ENCODE measurements at places on chromosomes 2 and 18.

DNA sequence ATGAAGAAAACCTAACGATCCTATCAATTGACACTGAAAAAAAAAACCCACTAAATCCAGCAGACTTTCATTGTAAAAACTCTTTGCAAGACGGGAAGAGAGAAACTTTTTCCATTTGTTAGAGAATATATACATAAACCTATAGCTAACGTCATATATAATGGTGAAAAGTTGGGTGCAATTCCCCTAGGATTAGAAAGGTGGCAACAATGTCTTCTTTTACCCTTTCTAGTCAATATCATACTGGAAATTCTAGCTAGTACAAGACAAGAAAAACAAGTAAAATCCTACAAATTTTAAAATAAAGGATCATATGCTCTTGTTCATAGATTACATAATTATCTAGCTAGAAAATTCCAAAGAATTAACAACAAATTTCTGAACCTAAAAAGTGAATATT, 1596.5 kb upstream of the LRRTM1 start:
- no peak overlapping the region for H3K4me3 ChIP-seq
- DNase-seq: no peak
- no peak overlapping the region for H3K27ac ChIP-seq

- H3K27ac ChIP-seq: no peak overlapping the region
- no peak overlapping the region for H3K4me3 ChIP-seq
- H3K36me3 ChIP-seq: no peaks in the 10 kb centered on the region
Observed at GRCh38 chr2:134293719-134294537, 40.1 kb downstream of the MGAT5 start.

DNA sequence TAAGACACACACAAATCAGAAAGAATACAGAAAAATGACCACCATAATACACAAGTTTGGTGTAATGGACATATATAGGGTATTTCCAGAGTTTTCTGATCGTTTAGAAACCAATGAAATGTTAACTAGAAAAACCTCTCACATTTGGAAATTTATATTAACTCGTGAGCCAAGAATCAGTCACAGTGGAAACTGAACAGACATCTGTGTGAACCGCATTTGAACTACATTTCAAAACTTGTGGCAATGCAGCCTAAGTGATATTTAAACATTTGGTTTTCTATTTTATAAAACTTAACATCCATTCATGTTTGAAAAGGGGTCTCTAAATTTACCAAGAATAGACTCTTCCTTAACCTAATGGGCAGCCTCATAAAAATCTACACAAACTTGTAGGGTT, 29.0 kb upstream of the KCNG2 start:
- no peak overlapping the region for H3K27ac ChIP-seq
- no peaks in the 10 kb centered on the region for H3K27me3 ChIP-seq
- no peaks in the 10 kb centered on the region for H3K4me1 ChIP-seq
- no peak overlapping the region for H3K4me3 ChIP-seq

- no peaks in the 10 kb centered on the region for H3K27me3 ChIP-seq
- DNase-seq: no peak
- H3K36me3 ChIP-seq: no peaks in the 10 kb centered on the region
- no peak overlapping the region for H3K4me3 ChIP-seq
Observed at GRCh38 chr2:112831946-112832840, 4.4 kb downstream of the IL1B start.

DNA sequence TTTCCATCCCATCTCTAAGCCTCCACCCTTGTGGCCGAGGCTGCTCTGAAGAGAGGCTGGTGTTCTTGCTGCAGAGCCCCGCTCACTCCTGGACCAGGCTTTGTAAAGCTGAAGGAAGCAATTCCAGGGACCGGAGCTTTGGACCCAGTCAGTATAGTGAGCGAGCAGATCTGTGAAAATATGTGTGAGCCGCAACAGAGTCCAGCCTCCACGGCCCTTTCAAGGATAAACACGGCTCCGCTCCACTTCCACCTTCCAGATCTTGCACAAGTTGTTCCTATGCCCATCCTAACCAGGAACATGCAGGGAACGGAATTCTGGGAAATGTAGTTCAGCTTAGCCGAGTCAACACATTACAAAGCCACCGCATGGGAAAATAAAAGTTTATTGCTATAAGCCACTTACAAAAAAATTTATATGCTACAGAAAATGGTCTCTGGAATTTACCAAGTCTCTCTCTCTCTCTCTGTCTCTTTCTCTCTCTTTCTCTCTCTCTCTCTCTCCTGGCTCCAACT, 151.7 kb upstream of the ZNF521 start:
- no peaks in the 10 kb centered on the region for H3K27me3 ChIP-seq
- H3K27ac ChIP-seq: no peak overlapping the region
- H3K4me1 ChIP-seq: no peaks in the 10 kb centered on the region
- H3K4me3 ChIP-seq: no peak overlapping the region
- H3K36me3 ChIP-seq: no peaks in the 10 kb centered on the region

- DNase-seq: no peak
- H3K36me3 ChIP-seq: no peaks in the 10 kb centered on the region
- no peak overlapping the region for H3K27ac ChIP-seq
- H3K4me1 ChIP-seq: no peaks in the 10 kb centered on the region
- no peaks in the 10 kb centered on the region for H3K27me3 ChIP-seq
- no peak overlapping the region for H3K4me3 ChIP-seq
Observed at GRCh38 chr2:236597629-236598028, 28.0 kb downstream of the ACKR3 start.

- H3K36me3 ChIP-seq: no peaks in the 10 kb centered on the region
- no peak for DNase-seq
- no peaks in the 10 kb centered on the region for H3K27me3 ChIP-seq
- no peak overlapping the region for H3K27ac ChIP-seq
Observed at GRCh38 chr2:79446313-79446712, 66.5 kb upstream of the CTNNA2 start.

DNA sequence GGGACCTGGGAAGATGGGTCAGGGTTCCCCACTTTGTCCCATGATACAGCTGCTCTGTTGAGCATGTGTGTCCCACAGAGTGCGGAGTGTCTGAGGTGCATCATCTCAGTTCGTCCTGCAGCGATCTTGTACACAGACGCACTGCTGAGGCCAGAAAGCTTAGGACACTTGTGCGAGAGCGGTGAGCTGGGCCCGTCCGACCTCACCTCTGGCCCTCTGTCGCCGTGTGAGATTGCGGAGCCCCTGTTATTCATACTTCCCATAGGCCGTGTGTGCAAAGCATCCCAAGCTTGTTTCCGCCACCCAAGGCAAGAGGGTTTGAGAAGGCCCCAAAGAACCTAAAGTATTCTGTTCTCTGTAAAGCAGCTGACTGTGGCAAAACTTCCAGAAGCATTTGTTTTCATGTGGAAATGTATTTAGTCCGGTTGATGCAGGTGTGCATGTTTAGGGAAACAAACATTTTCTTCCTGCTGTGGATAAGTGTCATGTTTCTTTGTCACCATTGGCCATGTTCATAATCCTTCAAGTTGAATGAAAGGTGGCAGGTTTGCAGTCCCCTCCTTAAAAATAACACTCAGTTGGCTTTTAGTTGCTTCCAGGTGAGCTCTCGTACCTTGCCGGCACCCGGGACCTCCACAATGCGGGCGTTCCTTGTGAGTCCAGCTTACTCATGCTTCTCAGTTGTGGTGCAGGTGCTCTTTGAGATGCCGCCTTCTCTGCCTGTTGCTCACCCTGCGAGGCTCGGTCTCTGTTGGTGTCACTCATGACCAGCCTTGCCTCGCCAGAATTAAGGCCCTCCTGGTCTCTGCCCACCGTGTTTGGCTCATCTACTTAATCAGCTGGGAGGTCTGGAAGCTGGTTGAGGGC, 5.3 kb downstream of the AGAP1 start:
- H3K4me3 ChIP-seq: no peak overlapping the region
- no peak for DNase-seq
- peaks cover 5% of the 10 kb centered on the region for H3K27me3 ChIP-seq
- H3K27ac ChIP-seq: no peak overlapping the region
- H3K4me1 ChIP-seq: peaks cover 6% of the 10 kb centered on the region
- no peaks in the 10 kb centered on the region for H3K36me3 ChIP-seq

- peaks cover 4% of the 10 kb centered on the region for H3K27me3 ChIP-seq
- H3K36me3 ChIP-seq: no peaks in the 10 kb centered on the region
- no peaks in the 10 kb centered on the region for H3K4me1 ChIP-seq
- H3K27ac ChIP-seq: no peak overlapping the region
- no peak overlapping the region for H3K4me3 ChIP-seq
Observed at GRCh38 chr2:129849559-129850160, 129.8 kb upstream of the RAB6C start.

GRCh38 chr2:228654707-228655106, 473.2 kb upstream of the SPHKAP start:
- no peaks in the 10 kb centered on the region for H3K27me3 ChIP-seq
- no peak overlapping the region for H3K4me3 ChIP-seq

DNA sequence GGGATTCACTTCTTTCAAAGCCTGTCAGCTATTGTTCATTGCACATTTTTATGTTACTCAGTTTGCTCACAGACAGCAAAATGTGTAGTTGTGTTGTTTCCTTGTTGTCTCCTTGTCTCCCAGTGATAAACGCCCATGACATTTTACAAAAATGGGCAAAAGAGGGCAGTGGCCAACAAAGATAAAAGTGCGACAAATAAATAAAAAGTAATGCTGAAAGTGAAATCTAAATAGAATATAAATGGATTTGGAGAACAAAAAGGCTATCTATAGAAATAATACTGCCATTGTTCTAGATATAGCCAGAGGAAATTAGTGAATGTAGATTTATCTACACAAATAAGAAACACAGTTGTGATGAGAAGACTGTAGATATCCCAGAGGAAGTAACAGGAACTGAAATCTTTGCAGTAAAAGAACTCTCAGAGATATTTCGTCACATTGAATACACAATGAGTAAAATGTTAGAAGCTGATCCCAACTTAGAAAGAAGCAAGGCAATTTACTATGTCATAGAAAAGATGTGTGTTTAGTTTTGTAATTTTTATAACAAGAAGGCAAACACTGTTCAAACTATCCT, 1186.2 kb upstream of the FAM98A start:
- no peaks in the 10 kb centered on the region for H3K4me1 ChIP-seq
- no peak for DNase-seq
- H3K4me3 ChIP-seq: no peak overlapping the region
- H3K36me3 ChIP-seq: no peaks in the 10 kb centered on the region
- H3K27me3 ChIP-seq: no peaks in the 10 kb centered on the region
- no peak overlapping the region for H3K27ac ChIP-seq

GRCh38 chr2:168929031-168929430, 27.9 kb downstream of the G6PC2 start:
- no peaks in the 10 kb centered on the region for H3K27me3 ChIP-seq
- DNase-seq: no peak
- no peak overlapping the region for H3K4me3 ChIP-seq
- no peaks in the 10 kb centered on the region for H3K36me3 ChIP-seq
- no peaks in the 10 kb centered on the region for H3K4me1 ChIP-seq
- H3K27ac ChIP-seq: no peak overlapping the region

GRCh38 chr2:69065735-69066336, 52.9 kb downstream of the ANTXR1 start:
- no peaks in the 10 kb centered on the region for H3K36me3 ChIP-seq
- no peak overlapping the region for H3K4me3 ChIP-seq
- no peak for DNase-seq
- H3K27me3 ChIP-seq: no peaks in the 10 kb centered on the region

DNA sequence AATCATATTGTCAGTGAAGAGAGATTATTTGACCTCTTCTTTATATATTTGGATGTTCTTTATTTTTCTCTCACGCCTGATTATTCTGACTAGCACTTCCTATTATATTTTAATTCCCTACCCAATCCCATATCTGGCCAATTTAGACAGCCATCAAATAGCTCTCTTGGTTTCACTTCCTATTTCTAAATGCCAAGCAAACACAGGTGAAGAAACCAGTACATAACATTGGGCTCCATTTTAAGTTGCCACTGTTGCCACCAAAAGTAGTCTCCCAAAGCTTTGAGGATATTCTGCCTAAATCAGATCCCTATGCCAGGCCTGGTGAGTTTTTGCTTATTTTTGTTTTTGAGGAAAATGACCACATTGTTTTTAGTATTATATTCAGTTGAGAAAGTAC, 547.0 kb downstream of the MBD2 start:
- DNase-seq: no peak
- H3K4me3 ChIP-seq: no peak overlapping the region
- H3K4me1 ChIP-seq: no peaks in the 10 kb centered on the region
- no peak overlapping the region for H3K27ac ChIP-seq
- no peaks in the 10 kb centered on the region for H3K27me3 ChIP-seq

DNA sequence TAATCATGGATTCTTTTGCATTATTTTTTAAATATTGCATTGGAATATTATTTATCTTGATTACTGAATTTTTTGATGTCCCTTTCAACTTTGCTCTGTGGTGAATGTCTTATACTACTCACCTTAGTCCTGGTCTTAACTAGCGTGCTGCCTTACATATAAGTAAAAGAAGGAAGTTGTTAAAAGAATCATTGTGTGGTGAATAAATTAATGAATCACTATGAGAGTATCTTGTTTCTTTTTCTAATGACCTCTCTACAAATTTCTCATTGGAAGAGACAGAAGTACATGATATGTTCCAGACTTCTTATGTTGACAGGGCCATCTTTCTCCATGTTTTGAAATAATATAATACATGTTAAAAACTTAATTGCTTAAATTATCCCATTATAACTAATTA, 432.6 kb upstream of the MMADHC start:
- H3K27me3 ChIP-seq: no peaks in the 10 kb centered on the region
- no peaks in the 10 kb centered on the region for H3K4me1 ChIP-seq
- DNase-seq: no peak
- no peak overlapping the region for H3K27ac ChIP-seq

DNA sequence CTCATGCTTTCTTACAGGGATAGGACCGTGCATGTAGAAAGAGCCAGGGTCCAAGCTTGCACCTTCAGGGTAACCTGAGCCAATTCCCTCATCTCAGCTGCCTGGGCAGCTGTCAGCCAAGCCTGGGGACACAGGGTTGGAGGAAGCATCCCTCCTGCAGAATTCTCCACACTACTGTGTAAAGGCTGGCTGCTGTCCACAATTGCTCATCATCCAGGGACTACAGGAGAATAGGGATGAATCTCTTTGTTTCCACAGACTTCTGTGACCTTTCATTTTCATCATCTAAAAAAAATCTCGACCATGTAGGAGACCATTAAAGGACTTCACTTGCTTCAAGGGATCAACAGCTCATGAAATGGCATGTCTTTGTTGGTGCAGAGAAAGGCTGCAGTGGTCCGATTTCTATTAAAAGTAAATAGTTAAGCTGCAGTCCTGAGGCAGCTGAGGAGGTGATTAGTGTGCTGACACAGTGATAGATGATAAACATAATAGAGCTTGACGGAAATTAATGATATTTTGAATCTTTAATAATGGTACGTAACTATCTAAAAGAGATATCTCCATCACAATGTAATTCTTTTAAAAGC, 74.4 kb upstream of the COPS8 start:
- no peak for DNase-seq
- H3K27me3 ChIP-seq: no peaks in the 10 kb centered on the region
- no peak overlapping the region for H3K27ac ChIP-seq
- H3K4me1 ChIP-seq: no peaks in the 10 kb centered on the region
- H3K36me3 ChIP-seq: no peaks in the 10 kb centered on the region

- H3K4me3 ChIP-seq: no peak overlapping the region
- no peaks in the 10 kb centered on the region for H3K36me3 ChIP-seq
- H3K27ac ChIP-seq: no peak overlapping the region
- H3K27me3 ChIP-seq: no peaks in the 10 kb centered on the region
- no peaks in the 10 kb centered on the region for H3K4me1 ChIP-seq
Observed at GRCh38 chr2:208099682-208100470, 24.4 kb downstream of the CRYGD start.

GRCh38 chr2:86523491-86523890, 39.8 kb downstream of the CHMP3 start:
- DNase-seq: no peak
- no peaks in the 10 kb centered on the region for H3K4me1 ChIP-seq

Measured in CD4-positive, alpha-beta memory T cell (primary cell).